ENCODE measurements at places on chromosomes 13 and 19.

DNA sequence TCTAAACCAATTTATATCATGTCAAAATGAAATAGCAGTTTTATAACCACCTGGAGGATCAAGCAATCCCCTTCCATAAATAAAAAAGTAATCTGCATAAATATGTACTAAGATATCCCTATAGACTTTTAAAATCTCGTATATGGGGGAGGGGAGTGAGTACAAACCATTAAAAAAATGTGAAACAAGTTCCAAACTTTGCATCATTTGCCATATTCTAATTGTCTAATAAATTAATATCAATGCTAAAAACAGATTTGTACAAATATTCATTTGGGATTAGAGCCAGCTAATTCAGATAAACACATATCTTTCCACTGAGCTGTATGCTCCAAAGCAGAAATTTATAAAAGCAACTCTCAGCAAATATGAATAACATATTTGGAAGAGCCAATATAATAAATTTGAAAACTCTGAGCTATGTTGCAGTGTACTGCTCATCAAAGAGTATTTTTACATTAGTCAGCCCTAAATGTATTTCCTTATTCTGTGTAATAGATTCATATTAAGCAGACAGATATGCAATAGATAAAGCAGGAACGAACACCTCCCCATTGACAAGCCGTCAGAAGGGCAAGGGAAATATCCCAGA, 970.2 kb downstream of the EFNB2 start:
- DNase-seq, result no peak

DNA sequence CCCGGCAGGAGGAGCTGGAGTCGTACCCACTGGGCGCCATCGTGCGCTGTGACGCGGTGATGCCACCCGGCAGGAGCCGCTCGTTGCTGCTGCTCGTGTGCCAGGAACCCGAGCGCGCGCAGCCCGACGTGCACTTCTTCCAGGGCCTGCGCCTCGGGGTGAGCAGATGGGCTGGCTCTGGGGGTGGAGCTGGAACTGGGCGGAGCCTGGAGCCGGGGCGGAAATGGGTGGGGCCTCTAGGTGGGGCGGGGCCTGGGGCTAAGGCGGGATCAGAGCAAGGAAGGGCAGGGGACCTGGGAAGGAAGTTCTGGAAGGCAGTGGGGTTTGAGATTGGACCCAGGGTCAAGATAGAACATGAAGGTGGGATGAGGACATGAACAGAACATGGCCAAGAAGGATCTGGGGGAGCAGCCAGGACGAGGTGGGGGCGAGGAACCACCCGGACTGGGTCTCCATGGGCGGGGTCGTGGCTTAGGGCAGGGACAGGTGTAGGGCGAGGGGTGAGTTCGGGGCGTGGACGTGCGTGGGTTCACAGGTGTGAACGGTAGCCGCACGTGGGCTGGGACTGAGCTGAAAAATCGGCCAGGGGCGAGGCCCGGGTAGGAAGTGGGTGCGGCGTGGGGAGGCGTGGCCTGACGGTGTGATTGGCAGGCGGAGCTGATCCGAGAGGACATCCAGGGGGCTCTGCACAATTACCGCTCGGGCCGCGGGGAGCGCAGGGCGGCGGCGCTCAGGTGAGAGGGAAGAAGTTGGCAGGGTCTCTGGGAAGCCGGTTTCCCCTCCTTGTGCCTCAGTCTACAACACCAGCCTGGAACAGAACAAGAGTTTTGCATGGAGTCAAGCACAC, 4.7 kb downstream of the EPS8L1 start:
- no peak for DNase-seq

DNA sequence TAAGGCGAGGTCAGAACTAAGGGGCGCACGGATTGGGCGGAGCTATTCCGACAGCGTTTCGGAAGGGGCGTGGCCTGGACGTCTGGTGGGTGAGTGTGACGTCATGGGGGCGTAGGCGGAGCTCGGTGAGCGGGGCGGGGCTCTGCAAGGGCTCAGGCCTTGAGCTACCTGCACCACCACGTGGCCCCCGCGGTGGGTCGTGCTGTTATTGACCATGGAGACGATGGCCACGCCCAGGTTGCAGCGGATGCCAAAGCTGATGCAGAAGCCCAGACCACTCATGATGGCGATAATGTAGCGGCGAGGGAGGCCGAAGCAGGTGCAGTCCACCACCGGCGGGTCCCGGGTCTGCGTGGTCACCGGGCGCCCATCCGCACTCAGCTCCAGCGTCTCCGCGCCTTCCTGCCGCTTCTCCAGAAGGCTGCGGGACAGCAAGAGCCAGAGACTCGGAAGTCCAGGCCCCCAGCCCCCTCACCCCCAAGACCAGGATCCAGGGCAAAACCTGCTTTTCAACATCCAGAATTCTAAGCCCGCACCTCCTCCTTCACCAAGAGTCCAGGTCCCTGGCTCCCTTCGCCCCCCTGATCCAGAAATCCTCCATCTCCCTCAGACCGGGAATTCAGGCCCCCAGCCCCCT, 4.8 kb downstream of the SLC17A7 start:
- DNase-seq, result no peak

DNA sequence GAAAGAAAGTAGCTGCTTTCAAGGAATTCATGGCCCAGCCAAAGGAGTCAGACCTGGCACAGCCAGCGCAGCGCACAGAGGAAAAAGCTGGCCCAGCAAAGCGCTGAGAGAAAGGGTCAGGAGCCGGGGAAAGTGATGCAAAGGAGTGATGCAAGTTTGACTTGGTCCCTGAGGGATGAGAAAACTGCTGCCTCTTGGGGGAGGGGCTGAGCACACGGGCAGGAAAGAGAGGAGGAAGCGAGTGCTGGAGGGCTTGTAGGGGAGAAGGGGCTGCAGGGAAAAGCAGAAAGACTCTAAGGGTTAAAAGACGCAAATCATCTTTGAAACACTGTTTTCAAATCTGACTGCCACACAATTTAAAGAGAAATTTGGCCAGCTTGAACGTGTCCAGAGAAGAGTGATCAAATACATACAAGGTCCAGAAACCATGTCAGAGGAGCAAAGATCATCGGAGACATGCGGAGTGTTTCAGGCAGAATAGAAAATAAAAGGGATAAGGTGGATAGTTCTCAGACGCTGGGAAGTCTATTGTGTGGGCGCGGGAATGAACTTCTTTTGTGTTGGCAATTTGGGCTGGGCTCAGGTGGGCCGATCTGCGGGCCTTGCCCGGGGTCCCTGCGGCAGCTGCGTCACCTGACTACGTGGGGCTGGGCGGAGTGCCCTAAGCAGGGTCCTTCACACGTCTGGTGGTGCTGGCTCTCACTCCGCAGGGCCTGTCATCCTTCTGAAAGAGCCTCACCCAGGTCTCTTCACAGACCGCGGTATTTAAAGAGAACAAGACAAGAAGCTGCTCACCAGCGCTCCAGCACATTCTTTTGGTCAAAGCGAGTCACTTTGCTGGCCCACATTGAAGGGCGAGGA, 18.1 kb downstream of the N4BP2L1 start:
- no peak for DNase-seq
